NCI-H1694 (cell line): ENCODE measurements at places on chromosomes 6 and 20.

DNA sequence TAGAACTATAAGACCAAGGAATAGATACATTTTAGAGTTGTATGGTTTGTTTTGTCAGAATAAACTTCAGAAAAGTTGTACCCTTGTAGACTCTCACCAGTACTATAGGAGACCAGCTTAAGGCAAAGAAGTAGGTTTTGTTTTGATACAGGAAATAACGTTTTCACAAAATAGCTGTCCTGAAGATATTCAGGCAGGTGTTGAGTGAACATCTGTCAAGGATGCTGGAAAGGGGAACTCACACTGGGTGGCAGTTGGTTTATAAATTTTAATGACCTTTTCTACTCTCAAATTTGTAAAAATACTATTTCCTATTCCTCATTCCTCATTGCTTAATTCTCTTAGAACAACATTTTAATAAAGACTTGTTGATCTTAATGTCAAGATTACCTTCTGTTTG is 174.0 kb upstream of the MAN1A1 start:
- no peak for DNase-seq

DNA sequence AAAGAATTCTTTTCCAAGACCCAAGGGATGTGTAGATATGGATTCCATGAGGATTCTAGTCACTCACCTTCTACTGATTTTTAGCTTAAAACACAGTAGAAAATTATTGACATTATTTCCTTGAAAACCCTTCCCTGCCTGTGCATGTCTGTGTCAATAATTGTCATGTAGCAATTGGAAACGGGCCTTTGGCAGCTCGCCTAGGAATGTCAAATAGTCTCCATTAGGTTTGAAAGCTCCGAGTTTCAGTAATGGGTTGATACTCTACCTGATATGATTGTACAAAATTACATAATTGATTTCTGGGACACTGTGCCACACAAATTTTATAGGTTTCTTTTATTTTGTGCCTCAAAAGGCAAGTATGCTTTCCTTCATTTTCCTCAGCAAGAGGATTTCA is 515.2 kb upstream of the ARID1B start:
- peak; percentile 49 for DNase-seq

DNA sequence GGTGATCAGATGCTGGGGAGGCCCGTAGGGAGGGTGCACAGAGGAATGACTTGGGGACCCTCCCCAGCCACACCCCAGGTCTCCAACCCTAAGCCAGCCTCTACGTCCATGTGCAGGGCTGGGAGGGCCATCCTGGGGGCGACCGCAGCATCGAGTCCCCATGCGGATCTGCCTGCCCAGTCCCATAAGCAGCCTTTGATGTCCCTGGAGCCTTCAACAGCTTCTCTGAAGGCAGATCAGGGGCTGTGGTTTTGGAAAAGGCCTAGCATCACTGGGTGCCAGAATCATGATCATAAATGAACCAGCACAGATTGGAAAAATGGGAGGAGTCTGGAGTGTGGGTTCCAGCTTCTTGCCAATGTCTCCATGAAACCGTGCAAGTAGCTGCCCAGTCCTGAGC is 22.9 kb downstream of the TOX2 start:
- DNase-seq: no peak

- no peak for DNase-seq
Observed at GRCh38 chr20:44204156-44204831, 6.3 kb downstream of the OSER1 start.

DNA sequence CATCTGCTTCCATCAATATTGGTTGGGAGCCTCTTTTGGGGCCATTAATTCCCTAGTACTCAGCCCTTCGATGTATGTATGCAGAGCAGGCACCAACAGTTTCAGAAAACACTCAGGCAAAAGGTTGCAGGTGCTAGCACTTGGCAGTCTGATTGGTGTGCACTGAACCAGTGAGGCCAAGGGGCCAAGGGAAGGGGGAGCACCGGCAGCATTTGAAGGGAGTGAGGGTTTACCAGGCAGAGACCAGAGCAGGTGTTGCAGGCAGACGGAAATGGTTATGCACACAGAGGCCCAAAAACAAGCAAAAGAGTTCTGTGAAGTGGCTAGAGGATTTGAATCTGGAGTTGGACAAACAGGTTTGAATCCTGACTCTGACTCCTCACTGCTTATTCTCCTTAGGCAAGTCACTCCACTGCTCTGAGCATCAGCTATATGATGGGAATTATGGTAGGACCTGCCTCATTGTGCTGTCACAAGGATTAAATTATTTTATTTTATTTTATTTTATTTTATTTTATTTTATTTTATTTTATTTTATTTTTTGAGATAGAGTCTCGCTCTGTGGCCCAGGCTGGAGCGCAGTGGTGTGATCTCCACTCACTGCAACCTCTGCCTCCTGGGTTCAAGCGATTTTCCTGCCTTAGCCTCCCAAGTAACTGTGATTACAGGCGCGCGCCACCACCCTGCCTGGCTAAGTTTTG is 58.1 kb upstream of the SHLD1 start:
- DNase-seq: no peak

DNA sequence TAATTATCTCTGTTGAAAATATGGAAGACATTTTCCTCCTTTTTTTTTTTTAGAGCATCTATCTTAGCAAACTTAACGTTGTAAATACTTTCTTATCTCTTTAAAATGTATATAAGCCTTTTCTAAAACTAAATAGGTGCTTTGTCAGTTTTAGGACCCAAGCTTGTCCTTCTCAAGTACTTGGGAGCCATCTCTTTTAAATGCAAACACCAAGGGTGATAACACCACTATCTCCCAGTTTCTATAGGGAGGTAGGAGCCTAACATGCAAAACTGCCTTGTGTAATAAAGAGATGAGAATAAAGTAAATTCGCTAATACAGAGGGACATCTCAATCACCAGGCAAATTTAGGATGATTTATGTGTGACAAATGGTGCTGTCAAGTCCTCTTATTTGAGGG is 157.0 kb upstream of the FAM83B start:
- no peak for DNase-seq

DNA sequence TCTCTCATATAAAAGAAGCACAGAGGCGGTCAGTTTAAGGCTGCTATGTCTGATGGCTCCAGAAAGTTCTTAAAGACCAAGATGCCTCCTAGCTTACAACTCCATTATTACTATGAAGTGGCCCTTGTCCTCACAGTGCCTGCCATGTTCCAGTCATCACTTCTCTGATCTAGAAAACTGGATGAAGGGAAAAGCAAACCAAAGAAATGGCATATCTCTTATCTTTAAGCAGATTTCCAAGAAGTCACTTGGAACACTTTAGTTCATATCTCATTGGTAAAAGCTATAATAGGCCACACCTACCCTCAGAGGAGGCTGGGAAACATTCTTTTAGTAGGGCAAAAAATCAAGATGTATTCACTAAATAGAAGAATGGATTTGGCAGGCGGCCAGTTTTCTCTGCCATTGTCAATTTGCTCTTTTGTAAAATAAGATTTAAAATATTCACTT is 289.6 kb downstream of the TBC1D7 start:
- no peak for DNase-seq

GRCh38 chr20:3121955-3122610 is 37.6 kb upstream of the AVP start:
- DNase-seq: no peak

DNA sequence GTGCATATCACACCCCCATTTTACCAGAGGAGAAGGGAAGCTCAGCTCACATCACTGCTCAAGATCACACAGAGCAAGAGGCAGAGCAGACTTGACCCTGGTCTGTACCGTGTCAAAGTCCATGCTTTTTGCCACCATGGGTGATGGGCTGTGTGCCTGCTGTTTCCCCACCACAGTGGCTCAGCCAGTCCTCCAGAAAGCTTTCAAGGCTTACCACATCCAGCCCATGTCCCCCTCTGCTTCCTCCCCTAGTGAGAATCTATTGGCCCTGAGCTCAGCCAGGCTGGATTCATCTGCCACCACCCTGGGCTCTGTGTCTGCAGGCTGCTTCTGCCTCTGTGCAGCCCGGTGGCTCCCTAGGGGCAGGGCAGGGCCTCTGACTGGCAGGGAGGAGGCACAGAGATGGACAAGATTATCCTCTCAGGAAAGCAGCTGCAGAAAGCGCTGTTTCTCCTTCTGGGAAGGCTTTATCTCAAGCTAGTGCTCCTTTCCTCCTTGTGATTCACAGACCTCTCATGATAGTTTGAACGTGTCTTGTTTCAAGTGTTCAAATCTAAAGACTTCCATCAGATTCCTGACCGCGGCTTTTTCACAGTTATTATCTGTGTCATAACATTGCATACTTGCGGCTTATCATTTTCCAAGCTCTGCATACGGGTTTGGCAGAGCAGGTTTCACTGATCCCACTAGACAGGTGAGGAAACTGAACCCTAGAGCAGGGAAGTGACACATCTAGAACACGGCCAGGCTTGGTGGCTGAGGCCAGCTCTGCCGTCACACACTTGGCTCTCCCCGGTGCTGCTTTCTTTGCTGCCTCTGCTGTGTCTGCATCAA is 37.4 kb downstream of the VEGFA start:
- no peak for DNase-seq

DNA sequence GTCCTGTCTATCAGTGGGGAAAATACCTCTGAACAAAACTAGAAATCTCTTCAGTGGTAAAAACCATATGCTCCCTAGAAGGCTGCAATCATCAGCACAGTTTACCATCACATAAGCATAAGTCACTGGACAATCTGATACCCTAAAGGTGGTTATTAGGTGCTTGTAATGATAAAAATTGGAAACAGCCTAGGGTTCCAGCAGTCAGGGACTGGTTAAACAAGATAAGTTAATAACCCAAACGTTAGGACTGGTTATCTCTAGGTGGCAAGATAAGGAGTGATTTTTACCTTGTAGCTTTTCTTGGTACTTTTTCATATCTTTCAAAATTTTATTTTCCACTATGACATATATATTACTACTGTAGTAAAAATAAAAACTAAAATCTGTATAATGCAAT is 11.0 kb downstream of the ECI2 start:
- no peak for DNase-seq

- no peak for DNase-seq
Observed at GRCh38 chr20:2624190-2624589, 28.2 kb upstream of the NOP56 start.

DNA sequence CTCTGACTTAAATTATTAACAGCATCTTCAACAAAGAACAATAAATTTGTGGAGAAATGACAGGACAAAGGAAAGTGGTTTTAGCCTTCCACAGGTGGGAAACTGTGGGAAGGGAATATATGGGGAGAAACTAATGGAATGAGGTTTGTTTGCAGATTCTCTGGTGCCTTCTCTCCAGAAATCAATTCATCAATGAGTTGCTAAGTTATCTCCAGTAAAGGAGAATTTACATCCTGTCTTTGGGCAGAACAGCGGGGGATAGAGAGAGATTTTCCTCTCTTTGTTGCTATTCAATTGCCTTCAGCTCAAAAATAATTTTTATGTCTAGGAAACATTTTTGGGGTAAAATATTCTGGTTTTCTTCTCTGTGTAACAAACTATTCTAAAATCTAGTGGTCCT is 36.9 kb upstream of the LCA5 start:
- DNase-seq: no peak

- no peak for DNase-seq
Observed at GRCh38 chr20:35120012-35120701, 27.0 kb downstream of the EDEM2 start.

- no peak for DNase-seq
Observed at GRCh38 chr6:16840291-16840690, 79.0 kb upstream of the ATXN1 start.

GRCh38 chr6:24191346-24191745 is 65.3 kb downstream of the NRSN1 start:
- no peak for DNase-seq

DNA sequence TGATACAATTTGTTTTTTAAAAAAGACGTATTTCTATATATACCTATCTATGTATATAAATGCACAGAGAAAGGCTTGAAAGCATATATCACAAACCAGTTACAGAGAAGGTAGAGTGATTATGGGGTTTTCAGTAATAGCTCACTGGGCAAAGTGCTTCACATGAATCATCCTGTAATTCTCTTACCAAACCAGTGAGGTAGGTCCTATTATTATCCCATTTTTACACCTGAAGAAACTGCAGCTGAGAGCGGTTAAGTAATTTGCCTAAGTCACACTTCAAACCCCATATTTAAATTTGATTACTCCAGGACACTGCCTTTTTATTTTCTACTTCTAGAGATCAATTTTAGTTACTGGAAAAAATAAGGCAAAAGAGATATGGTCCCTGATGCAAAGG is 4.4 kb downstream of the GSS start:
- DNase-seq: no peak

DNA sequence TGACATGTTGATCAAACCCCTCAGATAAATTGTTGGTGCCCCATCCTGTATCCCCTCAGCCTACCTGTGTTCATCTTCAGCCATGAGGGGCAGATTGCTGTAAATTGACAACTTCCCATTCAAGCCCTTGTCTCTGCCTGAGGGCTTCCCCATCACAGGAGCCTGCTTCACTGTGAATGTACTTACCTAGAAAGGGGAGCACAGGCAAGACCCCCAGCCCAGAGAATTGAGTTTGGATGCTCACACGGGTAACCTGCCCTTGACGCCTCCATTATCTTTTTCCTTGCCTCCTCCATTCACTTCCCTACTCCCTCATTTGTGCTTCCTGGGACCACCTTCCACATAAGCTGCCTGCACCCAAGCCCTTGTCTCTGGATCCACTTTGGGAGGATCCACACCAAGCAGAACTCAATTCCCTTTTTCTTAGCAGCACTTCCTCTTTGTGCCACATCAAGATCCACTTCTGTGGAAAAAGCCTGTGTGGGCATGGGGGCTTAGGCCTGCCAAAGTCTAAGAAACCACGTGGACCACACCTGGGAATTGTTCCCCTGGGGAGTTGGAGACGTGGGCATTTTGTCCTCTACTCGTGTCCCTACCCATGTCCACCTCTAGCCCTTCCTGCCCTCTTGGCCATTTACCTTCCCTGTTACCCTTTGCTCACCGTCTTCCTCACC is 103.4 kb upstream of the FOXA2 start:
- DNase-seq: no peak

DNA sequence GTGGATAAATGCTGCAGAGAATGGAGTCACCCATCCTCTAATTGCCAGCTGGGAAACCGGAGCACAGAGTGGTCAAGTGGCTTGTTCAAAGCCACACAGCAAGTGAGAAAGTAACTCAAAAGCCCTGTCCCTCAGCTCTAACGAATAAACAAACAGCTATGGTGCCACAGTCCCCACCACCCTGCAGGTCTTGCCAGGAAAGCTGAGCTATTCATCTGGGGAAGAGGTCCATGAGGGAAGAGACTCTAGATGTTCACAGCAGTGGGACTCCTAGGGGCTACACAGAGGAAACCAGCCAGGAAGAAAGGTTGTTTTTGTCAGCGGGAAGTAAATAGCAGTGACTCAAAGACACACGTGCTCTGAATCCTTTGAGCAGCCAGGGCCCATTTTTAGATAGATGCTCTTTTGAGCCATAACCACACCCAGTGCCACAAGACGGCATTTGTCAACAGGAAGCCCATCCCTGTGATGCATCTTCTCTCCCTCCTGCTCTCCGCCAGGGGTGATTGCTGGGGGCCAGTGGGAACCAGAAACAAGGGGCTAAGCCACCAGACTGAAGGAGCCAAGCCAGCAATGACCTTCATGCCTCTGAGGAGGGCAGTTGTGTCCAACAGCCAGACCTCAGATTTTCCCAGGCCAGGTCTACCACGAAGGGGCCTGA is 32.4 kb upstream of the TCP11 start:
- DNase-seq: no peak

GRCh38 chr6:49855221-49855620 is 11.1 kb downstream of the CRISP1 start:
- DNase-seq: no peak
